NCI-H774 (cell line): ENCODE measurements at places on chromosomes 4 and X.
A peak's percentile ranks its signal among the peaks of the same experiment; 100 is the strongest.

DNA sequence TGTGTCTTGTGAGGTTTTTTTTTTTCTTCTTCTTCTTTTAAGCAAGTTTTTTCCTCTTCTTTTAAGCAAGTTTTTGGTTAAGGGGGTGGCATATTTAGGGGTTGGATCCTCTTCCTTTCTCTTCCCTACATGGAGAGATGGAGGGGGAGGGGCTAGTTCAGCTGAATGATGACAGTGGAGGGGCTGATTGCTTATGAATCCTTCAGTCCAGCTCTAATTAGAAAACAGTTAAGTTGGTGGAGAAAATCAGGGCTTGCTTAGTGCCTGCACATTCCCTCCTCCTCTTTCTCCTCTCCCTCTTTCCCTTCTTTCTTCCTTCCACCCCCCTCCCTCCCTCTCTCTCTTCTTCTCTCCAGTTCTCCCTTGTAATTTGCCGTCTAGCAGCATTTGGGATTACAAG is 4.4 kb upstream of the HAND2 start:
- DNase-seq = no peak

DNA sequence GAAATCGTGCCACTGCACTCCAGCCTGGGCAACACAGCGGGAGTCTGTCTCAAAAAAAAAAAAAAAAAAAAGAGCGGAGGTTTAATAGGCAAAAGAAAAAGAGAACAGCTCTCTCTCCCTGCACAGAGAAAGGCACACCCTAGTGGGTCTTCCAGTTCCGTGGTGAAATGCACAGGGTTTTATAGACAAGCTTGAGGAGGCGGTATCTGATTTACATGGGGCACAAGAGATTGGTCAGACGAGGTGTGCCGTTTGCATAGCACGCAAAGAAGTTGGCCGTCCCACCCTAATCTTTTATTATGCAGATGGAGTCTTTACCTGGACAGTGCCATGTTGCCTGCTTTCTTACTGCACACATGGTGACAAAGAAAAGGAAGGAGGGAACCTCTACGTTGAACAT is 33.5 kb upstream of the REST start:
- DNase-seq = peak; percentile 83

GRCh38 chr4:180426938-180427337 is 1816.3 kb upstream of the TENM3 start:
- no peak for DNase-seq

GRCh38 chrX:44314808-44315207 is 28.7 kb downstream of the EFHC2 start:
- no peak for DNase-seq
